ENCODE measurements at places on chromosomes 11 and 22.

DNA sequence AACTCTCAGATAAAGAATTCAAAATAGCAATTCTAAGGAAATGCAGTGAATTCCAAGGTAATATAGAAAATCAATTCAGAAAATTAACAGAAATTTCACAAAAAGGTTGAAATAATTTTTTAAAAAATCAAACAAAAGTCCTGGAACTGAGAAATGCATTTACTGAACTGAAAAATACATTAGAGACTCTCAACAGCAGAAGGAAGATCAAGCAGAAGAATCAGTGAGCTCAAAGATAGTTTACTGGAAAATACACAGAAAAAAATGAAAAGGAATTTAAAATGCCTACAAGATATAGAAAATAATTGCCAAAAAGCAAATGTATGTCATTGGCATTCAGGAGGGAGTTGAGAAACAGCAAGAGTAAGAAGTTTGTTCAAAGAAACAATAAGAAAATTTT lies 107.3 kb downstream of the BUD13 start:
- DNase-seq = no peak

DNA sequence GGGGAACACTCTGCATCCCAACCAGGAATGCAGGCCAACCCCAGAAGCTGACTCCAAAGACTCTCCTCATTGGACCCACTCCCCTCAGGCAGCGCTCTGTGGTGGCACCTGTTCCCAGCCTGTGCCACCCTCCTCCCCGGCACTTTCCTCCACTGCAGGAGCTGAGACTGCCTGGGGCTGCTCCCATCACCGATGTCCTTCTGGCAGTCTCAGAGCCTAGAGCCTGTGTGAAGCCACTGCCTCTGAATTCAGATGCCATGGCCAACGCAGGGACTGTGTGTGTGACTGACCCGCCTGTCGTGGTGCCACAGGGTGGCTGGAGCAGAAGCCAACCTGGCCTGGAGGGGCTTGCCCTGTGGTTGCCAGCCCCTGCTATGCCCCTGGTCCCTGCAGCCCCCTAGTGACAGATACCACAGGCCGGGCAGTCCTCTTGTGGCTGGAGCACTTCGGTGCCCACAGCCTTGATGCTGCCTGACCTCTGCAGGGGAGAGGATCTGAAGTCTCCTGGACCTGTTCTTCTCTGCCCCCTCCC lies 43.2 kb downstream of the TBX1 start:
- DNase-seq = no peak

DNA sequence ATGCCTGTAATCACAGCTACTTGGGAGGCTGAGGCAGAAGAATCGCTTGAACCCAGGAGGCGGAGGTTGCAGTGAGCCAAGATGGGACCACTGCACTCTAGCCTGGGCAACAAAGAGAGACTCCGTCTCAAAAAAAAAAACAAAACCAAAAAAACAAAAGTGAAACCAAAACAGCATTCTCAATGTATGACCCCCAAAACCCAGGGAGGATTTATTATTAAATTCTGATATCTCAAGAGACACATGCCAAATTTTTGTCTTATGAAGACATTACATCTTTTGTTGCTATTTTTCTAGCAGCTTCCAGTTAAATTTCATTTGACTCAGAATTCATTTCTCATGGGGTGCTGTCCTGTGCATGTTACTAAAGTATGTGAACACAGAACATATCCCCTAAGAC lies 3.0 kb upstream of the YPEL4 start:
- no peak for DNase-seq

GRCh38 chr11:73635721-73636120 lies 10.7 kb upstream of the PLEKHB1 start:
- DNase-seq = no peak

DNA sequence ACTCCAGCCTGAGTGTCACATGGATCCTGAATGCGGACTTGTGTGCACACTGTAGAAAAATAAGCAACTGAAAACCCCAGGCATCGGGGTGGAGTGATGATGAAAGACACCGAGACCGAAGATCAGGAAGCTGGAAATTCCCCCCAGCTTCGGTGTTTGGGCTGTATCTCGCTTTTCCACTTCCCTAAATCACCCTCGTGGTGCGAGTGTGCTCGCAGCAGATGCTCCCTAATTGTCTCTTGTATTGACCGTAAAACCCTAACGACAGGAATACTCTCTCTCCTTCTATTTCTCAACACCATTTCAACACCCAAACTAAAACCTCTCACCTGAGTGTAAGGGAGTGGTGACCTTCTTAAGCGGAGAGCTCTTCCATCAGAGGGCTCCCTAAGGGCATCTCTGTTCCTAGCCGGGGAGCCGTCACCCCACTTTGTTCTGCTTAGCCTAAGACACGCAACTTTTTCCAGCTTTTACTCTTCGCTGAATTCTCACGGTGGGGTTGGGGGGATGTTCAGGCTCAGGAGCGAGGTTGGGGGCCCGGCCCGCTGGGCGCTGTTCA lies 635 bp upstream of the GRK3 start:
- peak; percentile 3 for DNase-seq

DNA sequence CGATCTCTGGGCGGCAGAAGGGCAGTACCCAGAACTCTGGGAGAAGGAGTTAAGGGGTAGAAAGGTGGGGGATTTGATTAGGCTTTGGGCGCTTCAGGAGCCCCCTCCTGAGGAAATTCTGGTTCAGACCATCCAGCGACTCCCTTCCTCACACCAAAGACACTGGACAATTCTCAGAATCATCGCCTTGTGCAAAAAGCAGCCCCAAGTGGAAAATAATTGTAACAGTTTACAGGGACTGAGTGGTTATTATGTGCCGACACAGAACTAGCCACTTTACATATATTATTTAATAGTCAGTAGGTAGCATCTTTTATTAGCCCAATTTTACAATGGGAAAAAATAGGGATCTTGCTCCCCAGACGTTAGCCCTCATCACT lies 662 bp upstream of the TRIM3 start:
- no peak for DNase-seq

DNA sequence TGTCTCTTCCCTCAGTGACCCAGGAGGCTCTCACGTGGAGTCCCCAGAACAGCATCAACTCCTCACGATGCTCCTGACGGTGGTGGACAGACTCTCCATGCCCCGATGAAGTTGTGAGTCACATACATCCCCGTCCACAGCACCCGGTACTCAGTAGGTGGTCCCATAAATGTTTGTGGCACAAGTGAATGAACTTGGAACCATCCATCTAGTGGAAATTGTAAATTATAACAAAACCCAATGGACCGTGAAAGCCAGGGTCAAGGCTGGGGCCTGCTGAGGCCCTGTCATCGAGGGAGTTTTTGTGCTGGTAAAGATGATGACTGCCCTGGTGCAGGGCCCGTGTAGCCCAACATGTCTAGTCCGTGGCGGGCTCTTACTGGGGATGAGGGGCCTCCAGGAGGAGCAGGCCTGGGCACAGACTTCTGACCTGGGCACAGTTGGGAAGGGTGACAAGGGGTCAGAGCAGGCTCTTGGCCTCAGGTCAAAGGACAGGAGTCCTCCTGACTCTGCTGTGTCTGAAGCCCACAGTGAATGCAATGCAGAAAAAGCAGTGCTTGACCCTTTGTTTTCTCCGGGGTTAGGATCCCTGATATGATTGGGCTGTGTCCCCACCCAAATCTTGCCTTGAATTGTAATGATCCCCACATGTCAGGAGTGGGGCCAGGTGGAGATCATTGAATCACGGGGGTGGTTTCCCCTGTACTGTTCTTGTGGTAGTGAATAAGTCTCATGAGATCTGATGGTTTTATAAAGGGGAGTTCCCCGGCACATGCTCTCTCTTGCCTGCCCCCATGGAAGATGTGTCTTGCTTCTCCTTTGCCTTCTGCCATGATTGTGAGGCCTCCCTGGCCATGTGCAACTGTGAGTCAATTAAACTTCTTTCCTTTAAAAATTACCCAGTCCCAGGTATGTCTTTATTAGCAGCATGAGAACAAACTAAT lies 20.0 kb upstream of the SMIM38 start:
- no peak for DNase-seq

DNA sequence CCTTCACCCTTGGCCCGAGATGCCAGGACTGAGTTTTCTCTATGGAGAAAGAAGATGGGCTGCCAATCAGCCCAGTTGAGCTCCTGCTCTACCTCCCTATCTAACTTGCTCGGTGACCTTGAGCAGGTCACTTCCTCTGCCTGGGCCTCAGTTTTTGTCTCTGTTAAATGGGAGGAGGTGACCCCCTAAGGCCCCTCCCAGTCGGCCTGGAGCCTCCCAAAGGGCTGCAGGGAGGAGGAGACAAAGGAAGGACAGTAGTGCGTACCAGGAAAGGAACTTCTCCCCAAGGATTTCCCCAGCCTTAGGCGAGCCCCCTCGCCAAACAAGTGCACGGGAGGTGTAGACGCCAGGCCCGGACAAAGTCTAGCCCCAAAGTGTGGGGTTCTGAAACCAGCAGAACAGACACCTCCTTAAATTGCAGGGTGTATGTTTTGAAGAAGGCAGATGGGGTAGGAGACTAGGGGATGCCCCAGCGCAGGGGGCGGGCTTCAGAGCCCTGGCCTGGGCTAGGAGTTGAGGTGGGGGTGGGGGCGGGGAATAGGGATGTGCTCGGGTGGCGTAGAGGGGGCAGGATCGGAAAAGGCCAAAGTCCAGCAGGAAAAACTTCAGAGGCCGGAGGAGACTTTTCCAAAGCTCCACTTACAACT lies 1.0 kb downstream of the CBX7 start:
- no peak for DNase-seq

GRCh38 chr22:25488244-25489020 lies 76.0 kb upstream of the GRK3 start:
- peak; percentile 54 for DNase-seq

GRCh38 chr11:121426476-121427399 lies 25.4 kb upstream of the SORL1 start:
- peak; percentile 64 for DNase-seq

GRCh38 chr22:49204599-49205482 lies 622.8 kb downstream of the BRD1 start:
- DNase-seq = no peak

DNA sequence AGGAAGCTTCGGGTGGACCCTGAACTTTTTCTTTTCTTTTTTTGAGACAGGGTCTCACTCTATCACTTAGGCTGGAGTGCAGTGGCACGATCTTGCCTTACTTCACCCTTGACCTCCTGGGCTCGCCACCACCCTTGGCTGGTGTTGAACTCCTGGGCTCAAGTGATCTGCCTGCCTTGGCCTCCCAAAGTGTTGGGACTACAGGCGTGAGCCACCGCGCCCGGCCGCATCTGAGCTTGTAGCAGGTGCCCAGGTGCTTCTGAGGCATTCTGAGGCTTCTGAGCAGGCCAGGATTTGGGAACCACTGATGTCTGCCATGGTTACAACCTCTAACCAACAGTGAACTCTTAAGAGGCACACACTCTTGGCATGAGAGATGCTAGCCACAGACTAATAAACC lies 5.1 kb downstream of the USP35 start:
- DNase-seq = no peak

DNA sequence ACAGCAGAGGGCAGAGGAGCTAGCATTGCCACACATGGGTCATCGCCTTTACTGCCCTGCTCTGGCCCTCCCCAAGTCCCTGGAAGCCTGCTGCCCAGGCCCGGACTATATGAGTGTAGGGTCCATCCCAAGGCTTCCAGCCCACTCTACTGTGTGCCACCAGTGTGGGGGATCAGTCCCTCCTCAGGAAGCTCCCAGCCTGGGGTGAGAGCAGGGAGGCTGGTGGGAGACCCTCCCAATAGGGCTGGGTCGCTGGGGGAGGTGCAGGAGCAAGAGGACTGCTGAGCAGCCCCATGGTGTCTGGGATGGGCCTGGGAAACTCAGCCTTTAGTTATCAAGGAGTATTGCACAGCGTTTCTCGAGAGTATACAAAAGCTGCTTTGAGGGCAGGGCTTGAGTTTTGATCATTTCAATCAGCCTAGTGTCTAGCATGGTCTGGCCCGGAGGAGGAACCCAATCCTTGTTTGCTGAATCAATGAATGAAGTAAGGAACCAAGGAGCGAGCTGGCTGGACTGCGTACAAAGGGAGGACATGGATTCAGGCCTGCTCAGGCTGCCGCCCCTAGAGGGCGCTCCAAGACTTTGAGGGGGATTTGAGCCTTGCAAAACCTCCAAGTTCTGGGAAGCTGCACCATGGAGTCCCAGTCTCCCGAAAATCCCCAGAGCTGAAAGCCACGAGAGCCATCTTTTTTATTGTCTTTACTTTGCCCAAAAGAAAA lies 89.0 kb upstream of the PARVA start:
- DNase-seq = peak; percentile 42

DNA sequence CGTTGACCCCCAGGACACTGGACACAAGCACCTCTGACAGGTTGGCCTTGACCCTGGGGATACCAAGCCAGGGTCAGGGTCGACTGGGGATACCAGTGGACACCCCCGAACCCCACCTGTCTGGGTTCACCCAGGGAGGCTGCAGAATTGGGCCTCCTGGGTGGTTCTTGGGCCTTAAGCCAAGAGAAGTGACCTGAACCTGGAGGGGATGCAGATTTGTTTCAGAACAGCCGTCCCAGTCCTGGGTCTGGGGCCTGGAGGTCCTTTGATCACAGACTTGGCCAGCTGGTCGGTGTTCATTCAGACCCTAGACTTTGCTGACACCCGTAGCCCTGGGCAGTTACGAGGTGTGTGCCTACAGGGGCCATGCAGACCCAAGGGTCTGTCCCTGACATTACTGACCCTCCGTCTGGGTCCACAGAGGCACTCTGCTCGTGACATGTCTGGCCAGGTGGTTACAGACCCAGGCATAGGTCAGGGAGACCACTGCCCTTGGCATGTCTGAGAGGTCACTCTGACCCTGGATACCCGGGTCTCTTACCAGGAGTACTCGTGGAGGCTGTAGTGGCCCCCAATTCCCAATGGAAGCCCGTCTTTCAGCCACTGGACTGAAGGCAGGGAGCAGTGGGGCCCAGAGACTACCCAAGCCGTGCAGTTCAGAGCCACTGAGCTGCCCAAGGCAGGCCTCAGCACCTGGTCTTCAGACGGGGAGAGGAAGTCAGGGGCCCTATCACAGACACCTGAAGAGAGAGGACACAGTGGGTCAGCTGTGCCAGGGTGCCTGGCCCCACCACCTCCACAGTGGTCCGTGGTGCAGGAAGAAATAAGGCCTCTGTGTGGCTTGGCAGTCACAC lies 6.4 kb downstream of the SIGIRR start:
- DNase-seq = no peak

GRCh38 chr11:70552167-70553150 lies 154.1 kb downstream of the CTTN start:
- no peak for DNase-seq

- no peak for DNase-seq
Observed at GRCh38 chr11:124612567-124613246, 1.5 kb downstream of the PANX3 start.

GRCh38 chr11:130848361-130849214 lies 67.7 kb downstream of the SNX19 start:
- DNase-seq = no peak
